ENCODE measurements at places on chromosomes 1 and 21. TPM values are rescaled to one million over a fixed set of nuclear protein-coding genes. Genes with fewer than 3 reads are reported as not detected.

The POGZ gene
- 89.5 TPM for total RNA-seq

The DMRTA2 gene
- total RNA-seq = not detected

The GJC2 gene
- 0.16 TPM for total RNA-seq

The GUCA2B gene
- not detected for total RNA-seq

The BSND gene
- total RNA-seq = 0.12 TPM

The FCRL6 gene
- total RNA-seq = not detected

The PYCR2 gene
- 114 TPM for total RNA-seq

GRCh38 chr1:91895832-91896556 lies 10.0 kb upstream of the TGFBR3 start:
- DNase-seq = no peak

DNA sequence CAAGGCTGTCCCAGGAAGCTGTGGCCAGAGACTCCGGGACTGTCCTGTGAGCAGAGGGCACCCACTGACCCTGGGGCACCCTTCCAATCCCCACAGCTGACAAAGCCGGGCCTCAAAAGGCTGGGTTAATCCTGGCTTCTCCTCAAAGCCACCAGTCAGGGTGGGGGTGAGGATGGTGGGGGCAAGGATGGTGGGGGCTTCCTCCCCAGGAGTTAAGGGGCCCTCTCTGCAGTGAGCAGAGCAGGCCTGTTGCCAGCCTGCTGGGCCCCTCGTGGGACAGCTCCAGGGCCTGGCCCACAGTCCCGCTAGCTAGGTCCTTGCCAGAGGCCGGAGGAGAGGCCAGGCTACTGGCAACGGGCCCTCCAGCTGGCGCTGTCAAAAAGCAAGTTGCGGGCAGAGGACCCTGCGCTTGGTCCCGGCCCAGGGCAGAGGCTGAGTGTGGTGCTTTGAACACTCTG lies 37.9 kb upstream of the CCDC27 start:
- no peak for DNase-seq

GRCh38 chr1:18646091-18646785 lies 15.6 kb downstream of the PAX7 start:
- DNase-seq = no peak

DNA sequence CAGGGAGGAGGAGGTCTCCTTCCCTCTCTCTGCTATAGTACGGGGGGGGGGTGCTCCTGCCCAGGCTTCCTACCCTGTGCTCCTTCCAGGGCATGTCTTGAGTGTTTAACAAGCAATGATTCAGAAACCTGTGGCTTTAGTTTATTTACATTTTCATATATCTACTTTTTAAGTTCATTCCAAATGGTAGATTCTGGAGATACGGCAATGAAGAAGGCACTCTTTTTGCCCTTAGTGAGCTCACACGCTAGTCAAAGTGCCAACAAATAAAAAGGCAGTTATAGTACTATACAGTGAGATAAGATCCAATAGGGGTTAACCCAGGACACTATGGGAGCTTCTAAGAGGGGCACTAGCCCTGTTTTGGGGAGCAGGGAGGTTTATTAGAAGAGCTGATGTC lies 169.3 kb upstream of the CACNA1E start:
- no peak for DNase-seq

GRCh38 chr21:39318091-39318959 lies 4.9 kb upstream of the BRWD1 start:
- DNase-seq = no peak

DNA sequence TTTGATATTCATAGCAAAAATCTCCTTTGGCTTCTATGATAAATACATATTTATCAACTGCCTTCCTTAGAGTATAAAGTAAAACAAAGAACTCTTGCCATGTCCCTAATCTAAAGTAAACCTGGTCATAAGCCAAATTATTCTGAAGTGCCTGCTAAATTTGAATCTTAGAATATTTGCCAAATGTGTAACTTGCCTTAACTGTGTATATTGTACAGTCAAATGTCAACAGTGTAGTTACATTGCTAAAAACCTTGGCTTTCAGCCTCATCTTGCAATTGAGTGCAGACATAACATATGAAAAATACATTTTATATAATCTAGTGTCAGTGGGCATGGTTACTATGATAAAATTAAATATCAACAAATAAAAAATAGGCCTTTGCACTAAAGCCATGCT lies 583.4 kb upstream of the ADAMTS5 start:
- no peak for DNase-seq

DNA sequence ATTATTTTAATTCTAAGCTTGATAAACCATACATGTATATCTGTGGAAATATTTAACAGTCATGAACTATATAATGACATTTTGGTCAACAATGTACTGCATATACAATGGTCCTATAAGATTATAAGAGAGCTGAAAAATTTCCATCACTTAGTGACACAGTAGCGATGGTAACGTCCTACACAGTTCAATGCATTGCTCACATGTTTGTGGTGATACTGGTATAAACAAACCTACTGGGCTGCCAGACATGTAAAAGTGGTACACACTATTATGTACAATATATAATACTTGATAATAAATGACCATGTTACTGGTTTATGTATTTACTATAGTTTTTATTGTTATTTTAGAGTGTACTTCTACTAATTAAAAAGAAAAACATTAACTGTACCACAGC lies 841.9 kb downstream of the LTN1 start:
- DNase-seq = no peak

DNA sequence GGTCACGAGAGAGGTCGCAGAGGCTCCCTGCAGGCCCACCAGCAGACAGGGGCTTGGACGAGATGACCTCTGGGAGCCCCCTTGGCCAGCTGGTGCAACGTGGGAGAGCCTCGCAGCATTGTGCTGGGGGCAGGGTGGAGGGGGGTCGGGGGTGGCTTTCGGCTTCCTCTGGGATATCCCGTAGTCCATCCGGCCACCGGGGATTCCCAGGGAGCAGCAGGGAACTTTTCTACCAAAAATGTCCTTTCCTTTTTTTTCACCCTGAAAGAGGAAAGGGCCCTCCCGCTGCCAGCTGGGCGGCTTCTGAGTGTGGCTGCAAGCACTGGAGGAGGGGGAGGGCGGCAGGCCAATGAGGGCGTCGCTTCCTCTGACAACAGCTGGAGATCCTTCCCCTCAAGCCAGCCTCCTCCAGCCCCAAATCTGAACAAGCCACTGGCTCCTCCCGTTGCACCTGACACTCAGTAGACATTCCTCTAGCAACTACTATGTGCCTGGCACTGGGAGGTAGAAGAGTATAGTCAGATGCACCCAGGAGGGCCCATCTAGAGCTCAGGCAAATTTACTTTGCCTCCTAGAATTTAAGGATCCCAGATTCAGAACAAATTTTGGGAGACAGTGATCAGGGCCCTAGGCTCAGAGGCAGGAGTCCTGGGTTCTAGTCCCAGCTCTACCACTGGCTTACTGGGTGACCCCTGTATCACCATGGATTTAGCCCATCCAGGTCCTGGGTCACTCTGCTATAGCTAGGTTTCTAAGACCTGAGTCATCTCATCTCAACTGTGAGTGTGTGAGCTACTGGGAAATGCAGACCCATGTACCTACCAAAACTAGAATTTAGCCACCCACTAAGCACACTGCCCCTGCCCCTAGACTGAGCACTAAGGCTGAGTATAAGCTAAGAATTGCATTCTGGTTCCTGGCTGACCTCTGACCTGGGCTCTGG lies 2.7 kb downstream of the MOB3C start:
- DNase-seq = no peak

DNA sequence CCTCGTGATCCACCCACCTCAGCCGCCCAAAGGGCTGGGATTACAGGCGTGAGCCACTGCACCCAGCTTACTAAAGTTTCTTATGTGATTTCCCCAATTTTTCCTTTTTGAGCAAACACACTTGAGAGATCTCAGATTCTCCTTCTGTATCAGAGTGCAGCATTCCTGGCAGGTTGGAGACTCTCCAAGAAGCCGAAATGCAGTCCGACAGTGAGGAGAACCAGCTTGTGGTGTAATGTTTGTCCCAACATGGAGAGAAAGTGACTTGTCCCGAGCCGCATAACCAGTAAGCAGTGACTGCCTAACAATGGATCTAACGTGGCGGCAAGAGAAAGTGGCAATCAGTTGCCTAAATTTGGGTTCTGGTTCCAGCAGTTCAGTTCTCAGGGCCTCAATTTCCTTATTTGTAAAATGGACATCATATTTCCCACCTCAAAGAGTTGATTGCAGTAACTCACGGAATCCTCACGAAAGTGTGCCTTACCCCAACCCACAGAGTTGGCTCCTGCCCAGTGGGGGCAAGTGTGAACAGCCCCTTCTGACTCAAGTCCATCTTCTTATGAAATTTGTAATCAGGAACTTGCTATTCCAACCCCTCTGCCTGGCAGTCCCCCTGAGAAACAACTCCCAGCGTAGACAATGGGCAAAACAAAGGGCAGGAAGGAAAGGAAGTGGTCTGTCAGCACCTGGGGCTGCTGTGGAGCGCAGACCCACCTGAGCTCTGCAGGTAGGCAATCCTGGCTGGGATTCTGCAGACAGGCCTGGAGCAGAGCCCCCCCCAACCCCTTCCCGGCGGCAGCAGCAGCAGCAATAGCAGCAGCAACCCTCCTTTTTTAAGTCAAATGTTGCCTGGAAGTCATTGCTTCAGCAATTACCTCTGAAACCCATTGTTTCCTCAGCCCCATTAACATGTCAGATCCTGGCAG lies 223.6 kb upstream of the POU3F1 start:
- no peak for DNase-seq

GRCh38 chr1:24914226-24915069 lies 15.6 kb downstream of the RUNX3 start:
- no peak for DNase-seq

DNA sequence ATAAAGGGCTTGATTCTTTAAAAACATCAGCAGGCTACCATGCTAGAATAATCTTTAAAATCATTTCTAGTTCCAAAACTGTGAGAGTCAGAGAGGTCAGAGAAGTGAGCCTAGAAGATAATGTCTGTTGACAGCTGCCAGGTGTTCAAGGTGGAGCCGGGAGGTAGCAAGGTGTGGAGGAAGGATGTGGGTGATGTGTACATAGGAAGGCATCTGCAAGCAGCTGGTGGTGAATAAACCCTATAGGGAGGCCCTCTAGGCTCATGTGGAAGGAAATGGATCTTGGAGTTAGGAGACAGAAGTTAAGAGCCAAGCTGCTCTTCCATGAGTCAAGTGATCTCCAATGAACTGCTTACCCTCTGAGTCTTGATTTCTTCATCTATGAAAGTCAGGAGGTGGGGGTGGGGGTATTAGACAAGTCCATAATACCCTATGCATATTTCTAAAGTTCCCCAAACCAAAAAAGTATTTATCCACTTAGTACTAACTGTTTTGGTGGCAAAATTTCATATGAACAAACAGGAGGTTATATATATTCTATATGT lies 266.3 kb downstream of the RHOU start:
- no peak for DNase-seq

DNA sequence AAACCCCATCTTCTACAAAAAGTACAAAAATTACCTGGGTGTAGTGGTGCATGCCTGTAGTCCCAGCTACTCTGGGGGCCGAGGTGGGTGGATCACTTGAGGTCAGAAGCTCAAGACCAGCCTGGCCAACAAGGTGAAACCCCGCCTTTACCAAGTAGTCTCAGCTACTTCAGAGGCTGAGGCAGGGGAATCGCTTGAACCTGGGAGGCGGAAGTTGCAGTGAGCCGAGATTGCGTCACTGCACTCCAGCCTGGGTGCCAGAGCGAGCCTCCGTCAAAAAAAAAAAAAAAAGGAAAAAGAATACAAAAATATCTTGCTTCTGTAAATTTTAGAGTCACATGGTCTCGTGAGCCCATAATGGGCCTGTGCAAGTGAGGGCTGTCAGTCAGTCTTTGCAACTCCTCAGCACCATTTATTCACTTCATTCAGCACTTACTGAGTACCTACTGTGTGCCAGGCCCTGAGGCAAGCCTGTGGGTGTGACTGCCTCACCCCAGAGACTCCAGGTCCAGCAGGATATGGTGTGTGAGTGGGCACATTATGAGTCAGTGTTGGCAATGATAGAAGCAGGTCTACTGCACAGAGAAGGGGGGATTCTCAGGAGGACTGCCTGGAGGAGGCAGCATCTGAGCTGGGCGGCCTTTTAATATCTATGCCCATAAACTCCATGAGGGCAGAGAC lies 46.8 kb upstream of the TARDBP start:
- peak; percentile 67 for DNase-seq

DNA sequence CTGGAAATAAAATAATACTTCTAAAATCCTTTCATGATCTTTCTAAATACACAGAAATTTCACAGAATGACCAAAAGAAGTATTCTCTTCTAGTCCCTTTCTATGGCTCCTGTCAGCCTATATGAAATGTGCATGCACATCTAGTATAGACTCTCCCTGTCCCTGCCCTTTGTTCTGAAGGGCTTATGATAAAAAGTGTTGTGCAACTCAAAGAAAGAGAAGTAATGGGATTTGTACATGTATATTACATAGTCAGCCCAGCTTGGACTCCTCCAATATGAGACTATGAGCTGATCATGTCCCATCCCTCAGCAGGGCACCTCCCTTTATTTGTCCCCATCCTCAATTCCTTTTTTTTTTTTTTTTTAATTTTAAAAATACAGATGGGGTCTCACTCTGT lies 42.1 kb upstream of the LAX1 start:
- DNase-seq = no peak
